ENCODE measurements at places on chromosomes 2 and 18. TPM values are rescaled to one million over a fixed set of nuclear protein-coding genes. Genes with fewer than 3 reads are reported as not detected.

MC5R gene
- total RNA-seq: not detected

C2orf81 gene
- total RNA-seq: 10.0 TPM

DNA sequence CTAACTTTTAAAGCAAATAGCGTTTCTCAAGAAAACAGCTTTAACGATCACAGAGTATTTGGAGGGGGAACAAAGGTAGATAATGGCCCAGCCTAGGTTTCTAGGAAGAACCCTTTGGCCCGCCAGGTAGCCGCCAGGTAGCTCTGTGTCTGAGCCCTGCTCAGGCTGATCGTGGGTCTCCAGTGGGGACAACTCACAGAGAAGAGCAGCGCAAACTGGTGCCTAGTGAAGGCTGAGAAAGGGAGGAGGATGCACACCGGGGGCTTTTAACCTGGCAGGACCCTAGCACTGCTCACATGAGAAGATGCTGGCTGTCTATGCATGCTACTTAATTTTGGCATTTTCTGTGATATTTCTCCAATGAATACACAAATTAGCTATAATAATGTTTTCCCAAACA is 5.8 kb downstream of the NGEF start:
- no peak for DNase-seq

- no peak for DNase-seq
Observed at GRCh38 chr2:62151306-62151638, 44.6 kb upstream of the B3GNT2 start.

FAM237A gene
- not detected for total RNA-seq

SERPINB7 gene
- total RNA-seq: not detected

GRCh38 chr18:9148203-9148552 is 11.6 kb downstream of the ANKRD12 start:
- DNase-seq: no peak

GRCh38 chr2:101985101-101985792 is 6.5 kb upstream of the IL1R2 start:
- no peak for DNase-seq

CYP27A1 gene
- total RNA-seq: 273 TPM

- DNase-seq: no peak
Observed at GRCh38 chr18:59419386-59419785, 60.3 kb upstream of the LMAN1 start.

GRCh38 chr18:51490860-51491259 is 293.4 kb upstream of the MEX3C start:
- DNase-seq: no peak

NBEAL1 gene
- total RNA-seq: 67.2 TPM

GALNT5 gene
- total RNA-seq: 33.9 TPM

DNA sequence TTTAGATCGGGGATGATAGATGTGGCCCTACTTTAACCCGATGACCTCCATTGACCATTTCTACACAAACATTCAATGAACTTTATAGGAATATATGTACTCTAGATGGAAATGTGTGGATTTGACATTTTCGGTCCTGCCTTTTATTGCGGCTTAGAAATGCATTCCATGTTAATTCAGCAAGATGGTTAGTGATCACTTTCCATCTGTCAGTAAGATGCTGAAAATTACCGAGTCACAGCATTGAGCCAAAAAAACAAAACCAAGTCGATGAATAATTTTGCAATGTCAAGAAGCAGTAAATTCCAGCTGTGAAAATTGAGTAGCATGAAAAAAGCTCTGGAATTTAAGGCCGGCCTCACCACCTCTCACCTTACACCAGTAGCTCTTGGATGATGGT is 1642.6 kb upstream of the NXPH2 start:
- DNase-seq: no peak

DNA sequence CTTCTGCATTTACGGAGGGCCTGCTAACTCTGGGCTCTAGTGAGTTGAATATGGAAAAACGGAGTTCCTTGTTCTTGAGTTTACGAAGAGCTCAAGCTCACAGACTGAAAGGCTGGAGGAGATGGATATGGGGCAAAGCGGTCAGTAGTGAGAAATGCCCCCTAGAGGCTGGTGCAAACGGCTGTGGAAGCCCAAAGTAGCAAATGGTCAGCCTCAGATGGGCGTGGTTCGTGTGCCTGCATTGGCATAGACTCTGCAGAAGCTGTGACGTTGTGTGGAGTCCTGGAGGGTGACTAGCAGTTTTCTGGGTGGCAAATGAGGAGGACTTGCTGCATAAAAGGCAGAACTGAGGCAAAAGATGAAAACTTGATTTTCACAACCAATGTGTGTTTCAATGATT is 93.6 kb upstream of the TWIST2 start:
- no peak for DNase-seq

KCNG2 gene
- total RNA-seq: 0.50 TPM

DNA sequence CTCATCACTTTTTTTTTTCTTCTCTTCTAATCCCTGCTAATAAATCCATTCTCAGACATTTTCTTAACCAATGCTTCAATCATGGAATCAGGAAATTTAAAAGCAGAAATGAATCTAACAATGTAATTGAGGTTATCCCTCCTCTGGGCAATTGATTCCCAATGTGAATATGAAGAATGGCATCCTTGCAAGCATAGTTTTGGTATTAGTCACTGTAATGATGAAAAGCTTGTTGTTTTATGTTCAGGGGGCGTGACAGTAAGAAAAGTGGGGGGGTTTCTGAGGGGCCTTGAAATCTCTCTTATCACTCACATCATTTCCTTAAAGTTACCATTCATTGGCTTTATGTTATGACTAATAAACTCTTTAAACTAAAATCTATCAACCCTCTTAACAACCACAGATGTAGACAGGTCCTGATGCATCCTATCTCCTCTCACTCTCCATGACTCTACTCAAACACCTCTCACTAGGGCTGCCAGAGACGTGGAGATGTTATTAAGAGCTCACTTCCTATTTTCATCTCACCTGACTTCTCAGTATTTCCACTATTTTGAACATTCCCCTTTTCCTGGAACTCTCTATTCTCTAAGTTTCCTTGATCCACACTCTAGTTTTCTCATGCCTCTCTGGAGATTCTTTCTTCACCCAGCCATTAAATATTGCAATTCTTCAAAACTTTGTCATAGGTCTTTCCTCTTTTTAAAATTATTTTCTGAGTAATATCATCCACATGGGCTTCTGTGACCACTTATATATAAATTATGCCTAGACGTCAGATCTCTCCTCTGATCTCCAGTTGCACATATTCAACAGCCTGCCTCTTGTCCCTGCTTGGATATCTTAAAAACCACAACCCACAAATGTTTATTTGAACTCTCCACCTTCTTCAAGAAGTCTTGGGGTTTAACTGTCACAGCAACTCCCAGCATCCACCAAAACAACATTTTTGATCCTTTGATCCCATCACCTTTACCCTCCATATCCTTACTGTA is 332.9 kb downstream of the CDH2 start:
- no peak for DNase-seq

DNA sequence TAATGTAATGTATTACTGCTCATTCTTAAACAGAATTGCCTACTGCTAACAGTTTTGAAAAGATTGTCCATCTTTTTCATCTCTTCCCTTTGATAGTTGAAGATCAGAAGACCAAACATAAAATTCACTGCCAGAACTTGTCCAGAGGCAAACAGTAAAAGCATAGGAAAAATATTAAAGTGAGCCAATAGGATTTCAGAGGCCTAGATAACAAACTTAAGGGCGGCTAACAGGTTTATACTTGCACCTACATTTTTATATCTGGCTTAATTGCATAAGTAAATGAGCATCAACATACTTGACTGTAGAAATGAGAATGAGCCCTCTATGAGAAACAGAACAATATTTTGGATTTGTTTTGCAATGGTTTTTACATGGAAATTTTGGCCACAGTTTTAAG is 30.3 kb downstream of the ZC3H15 start:
- no peak for DNase-seq

- no peak for DNase-seq
Observed at GRCh38 chr2:215833531-215834162, 179.7 kb downstream of the MREG start.

DNA sequence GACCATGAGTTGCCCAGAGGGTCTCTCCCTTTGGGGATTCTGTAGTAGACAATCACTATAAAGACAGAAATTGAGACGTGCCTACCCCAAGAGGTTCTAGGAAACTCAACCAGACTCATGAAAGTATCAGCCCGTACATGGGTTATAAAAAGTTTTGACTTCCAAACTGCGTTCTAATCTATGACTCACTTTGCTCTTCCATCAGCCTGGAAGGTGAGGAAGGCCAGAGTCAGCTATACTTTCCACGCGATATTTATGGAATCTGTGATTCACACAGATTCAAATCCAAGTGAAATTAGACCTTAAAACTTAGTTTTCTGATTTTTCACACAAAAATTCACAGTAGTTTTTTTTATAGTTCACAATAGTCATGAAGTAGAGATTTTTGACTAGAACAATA is 7.7 kb upstream of the LYPD1 start:
- DNase-seq: no peak

EMILIN2 gene
- 51.5 TPM for total RNA-seq

CFC1 gene
- not detected for total RNA-seq

ALK gene
- 1.1 TPM for total RNA-seq

- DNase-seq: no peak
Observed at GRCh38 chr2:17735864-17736263, 17.7 kb downstream of the SMC6 start.

PASK gene
- total RNA-seq: 10.8 TPM

GRCh38 chr2:53505826-53506225 is 261.8 kb upstream of the CHAC2 start:
- DNase-seq: no peak

LRRTM1 gene
- total RNA-seq: not detected

- no peak for DNase-seq
Observed at GRCh38 chr18:48122376-48122775, 191.9 kb upstream of the SMAD2 start.

DHRS9 gene
- total RNA-seq: 6.1 TPM

GRCh38 chr2:96542357-96542977 is 5.9 kb downstream of the ARID5A start:
- no peak for DNase-seq

- no peak for DNase-seq
Observed at GRCh38 chr2:166803373-166804000, 84.8 kb upstream of the XIRP2 start.

- DNase-seq: no peak
Observed at GRCh38 chr2:178689808-178690207, 117.4 kb downstream of the TTN start.

DNA sequence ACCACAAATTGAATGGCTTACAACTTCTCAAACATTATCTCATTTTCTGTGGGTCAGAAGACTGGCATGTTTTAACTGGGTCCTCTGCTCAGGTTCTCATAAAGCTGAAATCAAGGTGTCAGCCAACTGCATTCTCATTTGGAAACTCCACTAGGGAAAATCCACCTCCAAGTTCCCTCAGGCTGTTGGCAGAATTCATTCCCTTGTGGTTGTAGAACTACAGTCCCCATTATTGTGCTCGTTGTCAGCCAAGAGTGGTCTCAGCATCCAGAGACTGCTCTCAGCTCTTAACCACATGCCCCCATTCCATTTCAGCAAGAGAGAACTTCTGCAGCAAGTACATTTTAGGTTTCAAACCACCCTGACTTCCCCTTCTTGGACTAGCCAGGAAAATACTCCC is 12.2 kb downstream of the NOL4 start:
- DNase-seq: no peak

VIT gene
- 4.2 TPM for total RNA-seq

NYAP2 gene
- total RNA-seq: 1.1 TPM

DNA sequence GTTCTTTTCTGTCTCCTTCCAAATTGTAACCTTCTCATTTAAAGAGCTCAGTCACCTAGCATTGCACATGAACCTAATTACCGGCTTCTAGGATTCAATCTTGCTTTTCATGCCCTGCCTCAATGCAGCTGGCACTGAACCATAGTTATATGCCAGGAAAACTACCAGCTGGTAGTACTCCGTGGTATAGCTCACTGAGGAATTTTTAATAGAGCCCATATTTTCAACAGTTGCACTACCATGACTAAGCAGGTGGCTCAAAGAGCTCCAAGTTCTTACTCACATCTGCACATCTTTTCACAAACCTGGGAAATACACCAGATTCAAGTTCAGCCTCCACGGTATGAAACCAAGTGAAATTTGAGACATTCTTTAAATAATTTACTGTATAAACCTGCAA is 363.5 kb downstream of the GRB14 start:
- DNase-seq: no peak

GRCh38 chr2:186460465-186460864 is 25.6 kb upstream of the ZC3H15 start:
- no peak for DNase-seq

Data from lower lobe of right lung (tissue), 2 donors.